Putamen (tissue), 1 donor: ENCODE measurements at places on chromosomes 4 and X.

GRCh38 chrX:86604607-86605006, 456.4 kb downstream of the DACH2 start:
- DNase-seq = no peak

DNA sequence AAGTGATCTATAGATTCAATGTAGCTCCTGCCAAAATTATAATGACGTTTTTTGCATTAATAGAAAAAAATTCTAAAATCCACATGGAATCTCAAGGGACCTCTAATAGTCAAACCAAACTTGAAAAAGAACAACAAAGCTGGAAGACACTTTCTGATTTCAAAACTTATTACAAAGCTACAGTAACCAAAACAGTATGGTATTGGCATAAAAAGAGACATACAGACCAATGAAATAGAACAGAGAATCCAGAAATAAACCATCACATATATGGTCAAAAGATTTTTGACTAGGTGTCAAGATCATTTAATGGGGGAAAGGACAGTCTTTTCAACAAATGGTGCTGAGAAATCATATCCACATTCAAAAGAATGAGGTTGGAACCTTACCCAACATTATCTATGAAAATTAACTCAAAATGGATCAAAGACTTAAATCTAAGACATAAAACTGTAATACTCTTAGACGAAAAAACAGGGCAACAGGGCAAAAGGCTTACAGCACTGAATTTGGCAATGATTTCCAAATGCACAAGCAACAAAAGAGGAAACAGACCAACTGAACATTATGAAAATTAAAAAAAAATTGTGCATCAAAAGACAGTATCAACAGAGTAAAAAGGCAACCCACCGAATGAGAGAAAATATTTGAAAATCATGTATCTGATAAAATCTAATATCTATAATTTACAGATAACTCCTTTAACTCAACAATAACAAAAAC, 3.9 kb downstream of the FBXO8 start:
- no peak for DNase-seq

DNA sequence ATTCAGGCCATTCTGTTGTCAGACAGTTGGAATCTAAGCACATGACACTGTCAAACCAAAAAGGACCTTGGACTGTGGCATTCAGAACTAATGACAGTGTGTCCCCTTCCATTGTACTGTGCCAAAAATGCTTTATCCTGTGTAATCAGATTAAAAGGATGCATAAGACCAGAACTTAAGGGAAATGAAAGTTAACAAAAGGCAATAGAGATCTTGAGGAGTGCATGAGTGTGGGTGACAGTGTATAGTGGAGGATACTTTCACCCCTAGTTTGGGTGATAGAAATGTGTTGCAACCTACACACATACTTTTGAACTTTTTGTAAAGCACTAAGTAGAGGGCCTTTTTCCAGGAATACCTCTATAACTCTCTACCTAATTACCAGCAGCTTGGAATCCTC, 4.5 kb downstream of the CYSLTR1 start:
- DNase-seq = no peak

- DNase-seq = no peak
Measured at GRCh38 chr4:185357211-185357610, 38.5 kb downstream of the LRP2BP start.

DNA sequence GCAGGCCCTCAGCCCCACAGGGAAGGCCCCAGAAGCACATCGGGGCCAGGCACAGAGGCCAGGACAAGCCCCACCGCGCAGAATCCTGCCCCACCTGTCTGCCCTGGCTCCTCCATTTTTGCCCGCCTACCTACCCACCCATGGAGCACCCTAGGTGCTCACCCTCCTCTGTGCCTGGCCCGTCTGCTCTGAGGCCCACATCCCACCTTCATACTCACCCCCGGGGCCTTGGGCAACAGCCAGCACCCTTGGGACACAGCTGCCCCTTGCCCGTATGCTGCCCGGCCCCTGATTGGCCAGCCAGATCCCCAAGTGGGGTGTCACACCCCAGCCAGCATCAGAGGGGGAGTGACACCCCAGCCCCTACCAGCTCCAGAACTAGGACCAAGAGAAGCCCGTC, 10.8 kb upstream of the TREX2 start:
- no peak for DNase-seq

DNA sequence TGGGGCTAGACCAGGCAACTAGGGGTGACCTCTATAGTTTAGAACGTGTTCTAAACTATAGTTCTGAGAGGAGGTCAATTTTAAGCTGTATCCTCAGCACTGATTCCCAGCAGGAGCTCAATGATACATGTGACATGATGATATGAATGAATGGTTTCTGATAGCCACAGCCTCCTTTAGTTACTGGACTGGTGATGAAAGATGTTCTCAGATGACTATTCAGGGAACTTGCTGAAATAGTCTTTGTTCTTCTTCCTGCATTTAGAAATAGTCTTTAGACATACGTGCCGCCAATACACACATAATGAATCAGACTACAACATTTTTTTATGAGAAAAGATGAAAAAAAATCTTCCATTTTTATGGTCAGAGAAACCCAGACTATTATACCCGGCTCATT, 116.3 kb upstream of the TMEM150C start:
- DNase-seq = no peak

DNA sequence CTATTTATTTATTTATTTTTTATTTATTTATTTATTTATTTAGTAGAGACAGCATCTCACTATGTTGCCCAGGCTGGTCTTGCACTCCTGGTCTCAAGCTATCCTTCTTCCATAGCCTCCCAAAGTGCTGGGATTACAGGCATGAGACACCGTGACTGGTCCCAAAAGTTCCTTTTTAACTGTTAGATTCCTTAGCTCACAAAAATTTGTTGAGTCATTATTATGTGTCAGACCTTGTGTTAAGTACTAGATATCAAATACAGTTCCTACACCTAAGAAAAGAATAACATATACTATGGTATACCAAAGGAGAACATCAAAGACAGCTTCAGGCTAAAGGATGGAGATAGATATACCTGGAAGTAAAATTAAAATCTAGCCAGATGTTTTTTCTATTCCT, 11.6 kb downstream of the FGA start:
- no peak for DNase-seq

- DNase-seq = no peak
Measured at GRCh38 chr4:88075336-88075735, 67.9 kb downstream of the PKD2 start.

GRCh38 chr4:155837203-155837796, 28.8 kb downstream of the ASIC5 start:
- no peak for DNase-seq

- no peak for DNase-seq
Measured at GRCh38 chr4:140856621-140857062, 100.5 kb upstream of the TBC1D9 start.

GRCh38 chr4:100989401-100989800, 357.9 kb downstream of the PPP3CA start:
- DNase-seq = no peak

- DNase-seq = no peak
Measured at GRCh38 chr4:71303287-71303686, 35.5 kb upstream of the SLC4A4 start.

GRCh38 chr4:27360790-27361267, 500.2 kb downstream of the STIM2 start:
- no peak for DNase-seq

DNA sequence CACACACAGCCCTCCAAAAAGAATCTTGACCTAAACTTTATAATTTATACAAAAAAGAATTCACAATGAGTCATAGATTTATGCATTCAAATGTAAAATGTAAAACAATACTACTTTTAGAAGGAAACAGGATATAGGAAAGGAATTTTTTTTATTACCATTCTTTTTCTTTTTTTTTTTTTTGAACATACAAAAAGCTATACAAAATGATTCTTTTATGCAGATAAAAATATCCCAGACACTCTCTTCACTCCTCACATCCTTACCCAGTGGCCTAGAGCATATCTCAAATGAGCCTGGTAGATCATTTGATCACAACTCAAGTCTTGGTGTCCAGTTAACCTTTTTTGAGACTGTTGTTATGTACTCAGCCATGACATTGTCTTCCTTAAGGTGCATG, 307.3 kb upstream of the KLF3 start:
- DNase-seq = no peak
